ENCODE measurements at places on chromosomes 6 and 20. TPM values are rescaled to one million over a fixed set of nuclear protein-coding genes. Genes with fewer than 3 reads are reported as not detected.

DNA sequence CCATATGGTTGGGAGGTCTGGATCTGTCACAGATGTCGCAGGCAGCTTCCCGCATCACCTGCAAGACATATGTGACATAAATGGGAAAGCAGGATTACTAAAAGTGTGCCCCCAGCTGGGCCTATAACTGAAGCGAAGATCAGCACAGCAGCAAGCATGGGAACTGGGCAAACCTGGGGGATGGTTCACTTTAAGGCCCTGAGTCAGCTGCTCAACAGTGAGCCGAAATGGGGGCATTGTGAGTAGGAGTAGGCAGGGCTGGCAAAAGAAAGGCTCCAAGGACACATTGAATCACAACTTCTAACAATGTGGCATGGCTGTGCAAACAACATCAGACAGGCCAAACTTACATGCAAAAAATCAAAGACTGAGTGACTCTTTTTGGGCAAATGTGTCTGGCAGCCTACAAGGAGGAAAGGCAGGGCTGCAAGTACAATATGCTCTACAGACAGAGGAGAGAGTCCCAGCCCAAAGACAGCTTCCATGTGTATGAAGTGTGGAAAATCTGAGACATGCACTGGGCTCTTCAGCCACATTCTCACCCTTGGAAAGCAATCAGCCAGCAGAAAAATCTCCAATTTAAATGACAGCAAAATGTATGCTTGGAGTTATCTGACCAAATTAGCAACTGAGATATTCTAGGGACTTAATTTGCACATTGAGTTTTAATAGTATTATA, 531.0 kb upstream of the MMS22L start:
- DNase-seq, result no peak

Gene CST2
- total RNA-seq, result not detected

Gene CASS4
- 1.6 TPM for total RNA-seq

Gene C20orf144
- total RNA-seq, result not detected

DNA sequence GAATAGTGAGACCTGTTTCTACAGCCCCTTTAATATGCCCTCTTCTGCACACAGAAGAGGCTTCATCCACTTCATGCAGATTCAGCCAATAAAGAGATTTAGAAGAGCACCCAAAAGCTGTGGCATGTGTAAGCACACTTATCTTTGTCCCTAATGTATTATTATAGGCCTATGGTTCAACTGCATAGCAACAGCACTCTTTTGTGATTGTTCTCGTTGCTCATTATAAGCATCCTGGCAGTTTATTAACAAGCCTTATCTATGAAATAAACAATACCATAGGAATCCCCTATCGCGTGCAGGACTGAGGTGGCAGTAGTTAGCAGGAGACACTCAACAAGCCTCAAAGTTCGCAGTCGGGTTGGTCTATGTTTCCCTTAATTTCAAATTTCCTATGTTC, 138.5 kb upstream of the BEND6 start:
- DNase-seq, result no peak

DNA sequence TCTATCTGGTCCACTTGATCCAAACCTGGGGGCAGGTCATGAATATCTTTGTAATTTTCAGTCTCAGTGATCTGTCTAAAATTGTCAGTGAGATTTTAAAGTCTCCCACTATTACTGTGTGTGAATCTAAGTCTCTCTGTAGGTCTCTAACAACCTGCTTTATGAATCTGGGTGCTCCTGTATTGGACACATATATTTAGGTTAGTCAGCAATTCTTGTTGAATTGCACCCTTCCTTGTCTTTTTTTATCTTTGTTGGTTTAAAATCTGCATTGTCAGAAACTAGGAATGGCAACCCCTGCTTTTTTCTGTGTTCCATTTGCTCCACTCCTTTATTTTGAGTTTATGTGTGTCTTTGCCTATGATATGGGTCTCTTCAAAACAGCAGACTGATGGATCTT, 140.7 kb downstream of the ASCC3 start:
- no peak for DNase-seq

DNA sequence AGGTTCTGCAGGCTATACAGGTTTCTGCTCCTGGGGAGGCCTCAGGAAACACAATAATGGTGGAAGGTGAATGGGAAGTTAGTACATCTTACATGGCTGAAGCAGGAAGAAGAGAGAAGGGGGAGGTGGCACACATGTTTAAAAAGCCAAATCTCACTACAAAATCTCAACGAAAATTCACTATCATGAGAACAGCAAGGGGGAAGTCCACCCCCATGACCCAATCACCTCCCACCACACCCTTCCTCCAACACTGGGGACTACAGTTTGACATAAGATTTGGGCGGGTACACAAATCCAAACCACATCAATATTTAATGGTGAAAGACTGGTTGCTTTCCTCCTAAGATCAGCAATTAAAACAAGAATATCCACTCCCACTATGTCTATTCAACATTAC, 13.8 kb upstream of the POLR1H start:
- no peak for DNase-seq

DNA sequence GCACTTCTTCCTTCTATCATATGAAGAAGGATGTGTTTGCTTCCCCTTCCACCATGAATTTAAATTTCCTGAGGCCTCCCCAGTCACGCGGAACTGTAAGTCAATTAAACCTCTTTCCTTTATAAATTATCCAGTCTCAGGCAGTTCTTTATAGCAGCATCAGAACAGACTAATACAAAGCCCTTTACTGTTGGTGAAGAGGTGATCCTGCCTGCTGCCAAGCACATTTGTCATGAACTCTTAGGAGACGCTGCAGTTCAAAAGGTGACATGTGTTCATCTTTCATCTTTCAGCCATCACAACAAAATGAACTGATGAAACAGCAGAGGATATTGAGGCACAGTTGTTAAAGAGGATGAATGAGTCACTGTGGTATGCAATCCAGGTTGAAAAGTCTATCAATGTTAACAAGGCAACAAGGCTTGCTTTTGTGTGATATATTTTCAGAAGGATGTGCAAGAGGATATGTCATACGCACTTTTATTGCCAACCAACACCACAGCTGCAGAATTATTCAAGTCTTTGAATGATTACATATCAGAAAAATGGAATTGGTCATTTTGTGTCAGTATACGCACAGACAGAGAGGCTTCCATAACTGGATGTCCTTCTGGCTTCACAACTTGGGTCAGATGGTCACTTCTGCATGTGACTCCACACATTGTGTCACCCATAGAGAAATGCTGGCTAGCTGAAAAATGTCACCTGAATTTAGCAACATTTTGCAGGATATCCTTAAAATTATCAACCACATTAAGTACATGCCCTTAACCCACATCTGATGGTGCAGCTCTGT, 52.4 kb upstream of the PLN start:
- no peak for DNase-seq

DNA sequence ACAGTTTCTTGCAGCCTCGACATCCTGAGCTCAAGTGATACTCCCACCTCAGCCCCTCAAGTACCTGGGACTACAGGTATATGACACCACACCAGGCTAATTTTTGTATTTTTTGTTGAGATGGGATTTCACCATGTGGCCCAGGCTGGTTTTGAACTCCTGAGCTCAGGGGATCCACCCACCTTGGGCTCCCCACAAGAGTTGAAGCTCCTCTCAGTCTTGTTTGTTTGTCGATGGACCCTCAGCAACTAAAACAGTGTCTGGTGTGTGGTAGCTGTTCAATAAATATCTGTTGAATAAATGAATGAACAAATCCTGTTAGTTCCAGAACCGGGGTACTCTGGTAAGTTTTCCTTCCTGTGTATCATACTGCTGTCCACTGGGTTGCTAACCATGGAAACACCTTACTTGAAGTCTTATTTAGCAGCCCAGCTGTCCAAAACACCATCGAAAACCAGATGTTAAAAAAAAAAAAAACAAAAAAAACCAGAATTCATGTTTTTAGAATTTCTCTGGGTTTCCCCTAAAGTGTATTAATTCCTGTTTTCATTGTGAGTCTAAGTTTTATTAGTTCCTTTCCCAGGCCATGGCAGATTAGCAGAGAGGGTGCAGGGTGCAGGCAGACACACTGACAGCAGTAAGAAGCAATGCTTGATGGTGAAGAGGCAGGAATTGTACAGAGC, 7.8 kb upstream of the EZR start:
- DNase-seq, result no peak

GRCh38 chr20:36285746-36286447, 20.2 kb upstream of the DLGAP4 start:
- DNase-seq, result peak; percentile 41

DNA sequence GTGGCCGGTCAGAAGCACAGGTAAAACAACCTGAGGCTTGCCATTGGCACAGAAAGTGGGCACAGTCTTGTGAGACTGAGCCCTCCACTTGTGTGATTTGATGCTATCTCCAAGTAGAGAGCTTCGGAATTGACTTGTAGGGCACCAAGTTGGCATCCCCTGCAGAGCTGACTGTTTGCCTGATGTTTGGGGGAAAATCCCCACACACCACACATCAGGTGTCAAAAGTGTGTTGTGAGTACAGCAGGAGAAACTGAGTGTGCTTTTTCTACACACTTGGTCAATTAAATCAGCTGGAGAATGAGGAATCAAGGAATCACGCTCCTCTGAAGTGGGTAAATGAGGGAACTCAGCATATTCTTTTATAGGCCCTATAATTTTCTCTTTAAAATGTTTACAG, 989 bp downstream of the SERINC3 start:
- no peak for DNase-seq

Gene GPX6
- not detected for total RNA-seq

Gene TFAP2A
- 0.27 TPM for total RNA-seq

Gene BTN1A1
- total RNA-seq, result 0.28 TPM

DNA sequence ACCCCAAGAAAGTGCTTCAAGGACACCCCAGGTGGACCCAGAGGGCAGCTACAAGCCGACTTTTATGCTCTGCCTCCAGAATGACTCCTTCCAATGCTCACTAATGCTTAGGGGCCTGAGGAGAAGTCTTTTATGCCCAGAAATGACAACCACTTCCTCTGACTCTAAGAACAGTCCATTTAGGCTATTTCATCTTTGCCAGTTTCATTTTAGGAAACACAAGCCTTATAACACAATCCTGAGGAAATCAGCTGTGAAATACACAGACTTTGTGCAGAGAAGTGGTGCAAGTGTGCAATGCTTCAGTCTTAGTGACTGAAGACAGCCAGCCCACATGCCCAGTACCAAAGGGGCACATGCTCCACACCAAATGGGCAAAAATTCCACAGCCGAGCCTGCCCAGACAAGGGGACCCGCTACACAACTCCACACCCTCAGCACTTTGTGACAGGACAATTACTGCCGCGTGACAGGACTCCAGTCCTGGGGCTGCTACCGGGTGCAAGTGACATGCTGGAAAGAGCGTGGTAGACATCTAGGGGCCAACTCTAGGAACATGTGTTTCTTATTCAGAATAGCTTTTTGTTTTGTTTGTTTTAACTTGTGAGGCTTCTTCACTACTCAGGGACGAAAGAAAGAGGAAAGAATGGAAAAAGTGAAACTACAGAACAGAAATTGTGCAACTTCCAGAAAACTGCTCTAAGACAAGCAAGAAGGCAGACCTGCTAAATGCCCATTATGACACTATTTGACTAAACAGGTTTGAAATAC, 28.2 kb upstream of the PLAGL1 start:
- no peak for DNase-seq

Gene SRSF3
- 132 TPM for total RNA-seq

- no peak for DNase-seq
These were observed 8.4 kb upstream of the NSFL1C start for GRCh38 chr20:1474817-1475603.

DNA sequence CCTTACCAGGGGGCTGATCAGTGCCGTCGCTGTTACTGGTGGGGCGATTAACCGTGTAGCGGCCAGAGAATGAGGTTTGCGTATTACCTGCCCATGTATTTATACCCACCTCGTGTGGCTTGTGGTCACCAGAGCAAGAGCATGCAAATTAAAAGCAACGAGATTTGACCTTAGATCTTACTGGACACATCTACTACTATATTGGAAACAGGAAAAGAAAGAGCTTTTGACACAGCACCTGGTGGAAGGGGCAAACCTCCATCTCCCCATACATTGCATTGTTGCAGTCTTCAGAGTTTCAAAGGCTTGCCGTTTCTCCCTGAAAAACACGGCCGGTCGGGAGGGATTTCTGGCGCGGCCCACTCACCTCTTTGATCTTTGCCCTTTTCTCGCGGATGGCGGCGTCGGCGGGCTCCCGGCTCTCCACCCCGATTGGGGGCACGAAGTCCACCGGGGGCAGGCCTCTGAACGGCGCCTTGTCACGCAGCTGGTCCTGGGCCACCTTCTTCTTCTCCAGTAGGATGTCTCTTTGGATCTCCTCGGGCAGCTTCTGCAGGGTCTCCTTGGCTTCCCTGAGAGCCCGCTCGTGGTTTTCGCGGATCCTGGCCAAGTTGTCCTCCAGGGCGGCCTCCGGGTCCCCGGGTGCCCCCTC, 1.3 kb downstream of the MAN1A1 start:
- peak; percentile 71 for DNase-seq

- DNase-seq, result no peak
These were observed 18.1 kb downstream of the TOP1 start for GRCh38 chr20:41046716-41047115.

Gene NKAIN4
- 0.95 TPM for total RNA-seq

- DNase-seq, result peak; percentile 48
These were observed 242.5 kb downstream of the ERMARD start for GRCh38 chr6:169993861-169994481.

DNA sequence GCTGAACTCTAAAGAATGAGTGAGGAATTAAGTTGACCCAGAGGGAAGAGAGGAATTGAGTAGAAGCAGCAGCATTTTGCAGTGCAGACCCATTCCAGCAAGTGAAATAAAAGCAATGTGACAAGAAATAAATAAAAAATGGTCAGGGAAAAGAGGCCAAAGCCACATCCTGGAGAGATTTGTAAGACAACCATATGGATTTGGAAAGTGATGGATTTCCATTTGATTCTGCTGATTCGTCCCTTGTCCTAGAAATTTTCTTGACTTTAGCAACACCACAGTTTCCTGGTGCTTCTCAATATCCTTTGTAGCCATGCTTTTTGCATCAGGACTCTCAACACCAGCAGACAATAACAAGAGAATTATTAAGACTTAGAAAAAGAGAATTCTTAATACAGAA, 29.8 kb downstream of the ANKEF1 start:
- no peak for DNase-seq

DNA sequence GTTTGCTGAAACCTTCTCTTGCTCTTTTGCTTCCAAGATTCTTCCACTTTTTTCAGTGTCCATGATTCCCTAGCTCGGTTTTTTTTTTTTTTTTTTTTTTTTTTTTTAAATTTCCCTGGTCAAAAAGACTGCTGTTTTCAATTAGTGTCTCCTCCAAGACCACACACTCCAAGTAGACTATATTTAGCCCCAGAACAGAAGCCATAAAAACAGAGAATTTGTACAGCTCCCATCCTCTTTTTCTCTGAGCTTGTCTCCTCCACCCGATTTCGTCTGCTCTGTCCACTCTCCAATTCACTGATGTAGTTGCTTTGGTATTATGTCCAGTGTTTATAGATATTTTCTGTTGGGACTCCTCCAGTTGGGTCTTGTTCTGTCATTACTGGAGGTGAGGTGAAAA, 37.6 kb downstream of the RSPH3 start:
- DNase-seq, result no peak

GRCh38 chr6:52534966-52535390, 41.9 kb downstream of the TRAM2 start:
- no peak for DNase-seq

DNA sequence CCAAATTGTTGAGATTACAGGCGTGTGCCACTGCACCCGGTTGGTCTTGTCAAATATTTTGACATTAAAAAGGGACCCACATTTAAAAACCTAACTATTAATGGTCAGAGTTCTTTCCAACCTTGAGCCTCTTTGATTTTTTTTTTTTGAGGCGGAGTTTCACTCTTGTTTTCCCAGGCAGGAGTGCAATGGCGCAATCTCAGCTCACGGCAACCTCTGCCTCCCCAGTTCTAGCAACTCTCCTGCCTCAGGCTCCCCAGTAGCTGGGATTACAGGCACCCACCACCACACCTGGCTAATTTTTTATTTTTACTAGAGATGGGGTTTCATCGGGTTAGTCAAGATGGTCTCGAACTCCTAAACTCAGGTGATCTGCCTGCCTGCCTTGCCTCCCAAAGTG, 31.3 kb downstream of the CTNNBL1 start:
- no peak for DNase-seq
